NCI-H526 treated with DMSO at 0.1 percent for 48 hours (cell line): ENCODE measurements at places on chromosomes 12 and 14.

DNA sequence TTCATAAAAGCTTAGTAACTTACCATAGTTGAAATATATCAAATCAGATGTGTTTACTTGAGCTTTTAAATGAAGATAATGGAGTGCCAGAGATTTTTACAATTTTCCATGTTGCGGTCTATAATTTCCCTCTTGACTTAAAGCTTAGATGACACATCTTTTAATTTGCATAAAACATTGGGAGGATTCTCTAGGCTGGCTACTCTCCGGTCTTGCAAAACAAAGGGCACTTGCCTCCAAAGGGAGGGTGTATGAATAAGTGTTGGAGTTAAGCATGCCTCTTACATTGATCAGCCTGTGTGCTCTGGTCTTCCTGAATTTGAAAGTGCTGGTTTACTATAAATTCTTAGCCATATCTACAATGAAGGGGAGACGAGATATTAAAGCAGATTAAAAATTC, 336.4 kb upstream of the NAV3 start:
- DNase-seq: peak; percentile 46

- DNase-seq: no peak
These were observed 120.0 kb downstream of the RPS6KA5 start for GRCh38 chr14:90940318-90940962.

- no peak for DNase-seq
These were observed 35.7 kb upstream of the NCOR2 start for GRCh38 chr12:124603100-124603541.

DNA sequence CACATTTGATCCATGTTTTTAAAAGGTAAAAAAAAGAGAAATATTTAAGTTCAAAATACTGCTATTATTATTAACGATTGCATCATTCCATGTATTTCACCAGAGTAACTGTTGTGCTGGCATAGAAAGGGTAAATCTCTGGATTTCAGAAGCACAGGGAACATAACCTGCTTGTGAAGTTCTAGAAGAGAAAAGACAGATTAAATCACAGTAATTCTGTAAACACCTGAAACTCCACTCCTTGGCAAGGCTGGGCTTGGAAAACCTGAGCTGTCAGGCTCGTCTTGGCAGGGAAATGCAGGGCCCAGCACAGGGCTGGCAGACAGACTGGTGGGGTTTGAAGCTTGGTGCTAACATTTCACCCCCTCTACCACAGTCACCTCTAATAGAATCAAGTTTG, 35.1 kb downstream of the SVOP start:
- no peak for DNase-seq

DNA sequence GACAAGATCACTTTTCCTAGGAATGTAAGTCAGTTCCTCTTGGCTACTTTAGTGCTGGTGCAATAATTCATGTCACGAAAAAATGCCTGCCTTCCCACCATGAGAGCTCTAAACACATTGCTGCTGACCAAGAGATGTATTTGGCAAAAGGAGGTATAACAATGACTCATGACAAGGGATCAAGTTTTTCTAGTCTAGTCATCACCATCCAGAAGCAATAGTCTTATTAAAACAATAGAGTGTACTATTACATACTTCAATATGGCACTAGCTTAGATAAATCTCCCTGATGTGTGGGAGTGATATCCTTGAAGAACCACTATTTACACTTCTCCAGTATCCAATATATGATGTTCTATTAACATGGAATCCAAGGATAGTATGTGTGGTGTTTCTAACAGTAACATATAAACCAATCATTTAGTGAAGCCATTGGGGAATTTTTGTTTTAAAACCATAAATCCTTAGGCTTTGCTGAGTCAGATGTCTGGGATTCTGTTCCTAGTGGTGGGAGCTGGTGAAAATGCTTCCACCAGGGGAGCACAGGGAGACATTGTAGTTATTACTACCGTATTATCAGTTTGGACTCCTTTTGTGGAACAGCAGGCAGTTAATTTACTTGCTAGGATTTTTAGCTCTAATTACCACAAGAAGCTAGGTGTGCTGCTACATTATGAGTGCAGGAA, 1387.5 kb downstream of the LRFN5 start:
- no peak for DNase-seq

GRCh38 chr14:52042371-52043289, 26.2 kb downstream of the NID2 start:
- peak; percentile 1 for DNase-seq

DNA sequence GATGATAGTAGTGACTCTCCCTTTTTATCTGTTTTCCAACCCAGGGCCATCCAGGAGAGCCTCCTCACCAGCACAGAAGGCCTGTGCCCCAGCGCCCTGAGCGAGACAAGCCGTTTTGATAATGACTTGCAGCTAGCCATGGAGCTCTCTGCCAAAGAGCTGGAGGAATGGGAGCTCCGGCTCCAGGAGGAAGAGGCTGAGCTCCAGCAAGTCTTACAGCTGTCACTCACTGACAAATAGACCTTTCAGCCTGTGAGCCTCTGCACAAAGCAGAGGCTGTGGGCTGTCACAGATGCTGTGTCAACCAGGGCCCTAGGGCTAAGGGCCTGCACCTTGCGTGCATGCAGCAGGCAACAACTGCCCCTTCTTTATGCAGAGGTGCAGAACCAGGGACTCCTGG, 11.0 kb downstream of the C12orf76 start:
- no peak for DNase-seq

- peak; percentile 13 for DNase-seq
These were observed 707.5 kb upstream of the TMEM132C start for GRCh38 chr12:127559349-127560040.

- no peak for DNase-seq
These were observed 111.9 kb downstream of the FOXN3 start for GRCh38 chr14:89304972-89305703.

- no peak for DNase-seq
These were observed 580 bp downstream of the SALL2 start for GRCh38 chr14:21525571-21525961.

DNA sequence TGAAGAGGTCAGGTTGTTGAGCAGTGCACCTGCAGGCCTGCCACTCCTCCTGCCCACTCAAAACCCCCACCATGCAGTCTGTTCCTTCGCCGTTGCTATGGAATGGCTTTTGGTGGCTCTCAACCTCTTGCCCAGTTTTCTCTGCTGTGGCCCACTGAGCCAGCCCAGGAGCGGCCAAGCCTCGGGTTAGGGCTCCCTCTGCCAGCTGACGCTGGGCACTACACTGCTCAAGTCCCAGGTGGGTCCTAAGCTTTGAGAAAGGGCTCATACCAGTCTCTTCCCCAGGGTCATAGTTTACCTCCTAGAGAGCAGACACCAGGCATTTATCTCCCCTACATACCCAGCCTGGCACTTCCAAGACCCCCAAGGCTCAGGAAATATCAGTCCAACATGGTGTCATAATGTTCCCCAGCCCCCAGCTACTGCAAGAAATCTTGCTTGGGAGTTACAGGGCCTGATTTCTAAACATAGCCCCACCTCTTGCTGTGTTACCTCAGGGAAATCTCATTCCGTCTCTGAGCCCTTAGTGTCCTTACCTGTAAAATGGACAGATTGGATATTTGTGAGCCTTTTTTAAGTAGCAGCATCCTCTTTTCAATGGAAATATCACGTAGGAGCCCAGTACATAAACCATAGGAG, 59.4 kb downstream of the TSPAN11 start:
- DNase-seq: peak; percentile 26

- DNase-seq: no peak
These were observed 9.3 kb upstream of the FUT8 start for GRCh38 chr14:65403231-65403630.

- DNase-seq: no peak
These were observed 3.1 kb upstream of the IGF1 start for GRCh38 chr12:102483466-102483865.

DNA sequence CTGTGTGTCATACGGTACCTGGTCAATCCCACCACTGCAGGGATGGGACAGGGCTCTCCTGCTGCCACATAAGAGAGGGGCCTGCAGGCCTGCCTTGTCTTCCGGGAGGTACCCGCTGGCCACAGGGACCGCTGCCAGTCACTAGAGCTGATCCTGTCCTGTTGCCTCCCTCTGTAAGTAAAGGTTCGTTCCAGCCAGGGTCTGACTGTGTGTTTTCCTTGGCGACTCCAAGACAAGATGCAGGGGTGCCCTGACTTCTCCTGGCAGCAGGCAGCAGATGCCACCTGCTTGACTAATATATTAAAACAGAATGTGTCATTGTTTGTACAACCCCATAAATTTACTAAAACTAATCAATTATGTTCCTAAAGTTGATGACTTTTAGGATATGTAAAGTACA, 41.5 kb upstream of the ASPG start:
- DNase-seq: no peak

DNA sequence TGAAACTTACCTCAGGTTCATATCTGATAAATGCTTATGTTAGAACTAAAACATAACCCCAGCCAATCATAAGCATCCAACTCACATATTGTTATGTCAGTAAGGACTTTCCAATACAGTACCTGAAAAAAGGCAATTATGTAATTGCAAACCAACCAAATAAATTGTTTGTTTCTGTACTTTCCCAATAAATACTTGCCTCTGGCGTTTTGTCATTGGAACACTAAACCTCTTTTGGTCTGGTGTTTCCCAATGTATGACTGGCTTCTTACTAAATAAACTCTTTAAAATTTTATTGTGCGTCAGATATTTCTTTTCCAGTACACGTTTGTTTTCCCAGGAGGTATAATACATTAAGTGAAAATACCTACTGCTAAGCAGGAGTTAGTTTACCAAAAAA, 6.7 kb upstream of the PTPRB start:
- no peak for DNase-seq

DNA sequence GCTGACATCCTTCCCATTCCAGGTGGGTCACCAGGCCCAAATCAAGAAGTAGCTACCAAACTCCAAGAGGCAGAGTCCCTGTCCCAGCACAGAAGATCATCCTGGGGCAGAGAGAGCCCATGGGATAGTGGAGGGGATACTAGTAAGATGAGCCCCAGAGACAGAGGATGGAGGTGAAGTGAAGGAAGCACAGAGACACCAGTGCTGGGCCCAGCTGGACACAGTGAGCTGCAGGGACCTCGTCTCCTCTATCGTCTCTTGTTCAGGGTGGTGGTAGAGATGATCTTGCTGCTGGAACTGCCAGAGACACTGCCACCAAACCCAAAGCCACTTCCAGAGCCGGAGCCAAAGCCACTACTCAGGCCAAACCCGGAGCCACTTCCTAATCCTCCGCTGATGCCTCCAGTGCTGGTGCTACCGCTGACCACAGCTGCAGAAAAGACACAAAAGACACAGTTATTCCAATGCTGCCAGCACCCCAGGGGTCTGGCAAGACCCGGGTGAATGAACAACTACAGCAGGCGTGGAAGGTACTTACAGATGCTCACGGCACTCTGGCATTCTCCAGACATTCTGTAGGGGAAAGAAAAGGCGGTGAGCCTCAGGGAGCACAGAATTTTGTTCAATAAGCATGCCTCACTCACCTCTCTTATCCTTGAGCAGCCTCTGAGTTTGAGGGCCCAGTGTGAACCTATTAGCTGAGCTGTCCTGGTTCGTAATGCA, 6.9 kb downstream of the KRT4 start:
- no peak for DNase-seq

GRCh38 chr14:98593361-98593761, 678.6 kb downstream of the BCL11B start:
- DNase-seq: no peak

DNA sequence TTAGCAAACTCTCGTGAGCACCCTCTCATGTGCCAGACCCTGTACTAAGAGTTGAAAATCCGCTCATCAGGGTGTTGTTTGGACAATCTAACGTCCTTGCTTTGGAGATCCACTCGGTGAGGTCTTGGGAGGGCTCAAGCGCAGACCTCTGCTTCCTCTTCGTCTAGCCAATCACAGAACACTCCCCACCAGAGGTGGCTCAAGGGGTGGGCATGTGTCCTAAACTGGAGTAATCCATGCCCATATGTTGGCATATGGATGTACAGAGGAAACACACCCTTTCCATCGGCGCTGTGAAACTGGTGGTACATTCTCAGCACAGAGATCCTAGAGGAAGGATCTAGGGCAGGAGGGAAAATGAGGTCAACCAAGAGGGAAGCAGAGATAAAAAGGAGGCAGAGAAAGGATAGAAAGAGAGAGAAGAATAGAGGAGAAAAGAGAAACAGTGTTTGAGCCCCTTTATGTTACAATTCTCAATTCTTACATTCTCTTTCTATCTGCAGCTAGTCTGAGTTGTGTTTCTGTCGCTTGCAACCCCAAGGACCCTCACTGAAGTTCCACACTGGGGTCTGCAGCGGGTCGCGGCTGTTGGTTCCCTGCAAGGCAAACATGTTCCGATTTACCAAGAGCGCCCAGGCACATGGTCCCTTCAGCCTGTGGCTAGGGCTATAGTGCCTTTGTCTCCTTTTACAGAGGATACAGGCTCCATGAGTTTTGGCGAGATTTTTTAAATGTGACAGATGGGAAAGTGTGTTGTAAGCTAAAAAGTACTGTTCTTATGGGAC, 40.5 kb downstream of the DLK1 start:
- DNase-seq: no peak

GRCh38 chr14:73995977-73996378, 23.1 kb downstream of the ENTPD5 start:
- no peak for DNase-seq
